ENCODE measurements at places on chromosomes 2 and 18.
A peak's percentile ranks its signal among the peaks of the same experiment; 100 is the strongest.

- no peak for DNase-seq
Measured at GRCh38 chr18:8709248-8710059, 4.1 kb downstream of the MTCL1 start.

DNA sequence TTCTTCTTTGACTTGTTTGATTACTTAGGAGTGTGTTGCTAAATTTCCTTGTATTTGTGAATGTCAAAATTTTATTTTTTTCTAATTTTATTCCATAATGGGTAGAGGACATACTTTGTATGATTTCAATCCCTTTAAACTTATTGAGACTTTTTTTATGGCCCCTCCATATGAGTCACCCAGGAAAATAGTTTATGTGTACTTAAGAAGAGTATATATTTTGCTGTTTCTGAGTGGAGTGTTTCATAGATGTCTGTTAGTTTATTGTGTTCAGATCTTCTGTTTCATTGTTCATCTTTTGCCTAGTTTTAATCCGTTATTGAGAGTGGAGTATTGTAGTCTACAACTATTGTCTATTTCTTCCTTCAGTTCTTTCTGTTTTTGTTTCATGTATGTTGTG lies 81.9 kb downstream of the EPB41L5 start:
- no peak for DNase-seq

- DNase-seq: no peak
Measured at GRCh38 chr2:240291337-240292034, 144.0 kb upstream of the GPC1 start.

DNA sequence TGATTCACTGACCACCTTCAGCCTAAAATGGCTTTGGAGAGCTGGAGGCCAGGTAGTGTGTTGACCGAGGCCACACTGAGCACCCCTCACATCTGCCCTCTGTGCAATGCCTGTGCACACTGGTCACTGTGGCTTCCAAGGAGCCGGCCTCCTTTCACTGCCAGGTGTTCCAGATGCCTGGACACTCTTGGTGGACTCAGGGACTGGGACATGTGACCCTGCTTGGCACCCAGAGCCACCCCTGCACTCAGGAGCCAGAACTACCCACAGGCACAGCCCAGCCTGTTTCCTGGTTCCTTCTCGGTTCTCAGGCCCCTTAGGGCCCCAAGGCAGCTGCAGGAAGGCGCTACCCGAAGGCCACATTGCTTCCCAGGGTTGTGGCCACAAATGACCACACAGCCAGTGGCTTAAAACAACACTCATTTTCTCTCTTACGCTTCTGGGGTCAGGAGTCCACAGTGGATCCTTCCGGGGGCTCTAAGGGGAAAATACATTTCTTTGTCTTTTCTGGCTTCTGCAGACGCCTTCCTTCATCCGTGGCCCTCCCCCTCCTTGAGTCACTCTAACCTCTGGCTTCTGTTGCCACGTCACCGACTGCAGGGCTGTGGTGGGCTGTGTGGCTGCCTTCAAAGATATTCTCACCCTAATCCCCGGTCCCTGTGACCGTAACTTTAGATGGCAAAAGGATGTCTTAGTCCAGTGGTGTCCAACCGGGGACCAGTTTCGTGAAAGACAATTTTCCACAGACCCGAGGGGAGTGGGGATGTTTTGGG lies 78.6 kb downstream of the ASB1 start:
- DNase-seq: no peak

GRCh38 chr2:207121784-207122183 lies 44.0 kb downstream of the KLF7 start:
- no peak for DNase-seq

DNA sequence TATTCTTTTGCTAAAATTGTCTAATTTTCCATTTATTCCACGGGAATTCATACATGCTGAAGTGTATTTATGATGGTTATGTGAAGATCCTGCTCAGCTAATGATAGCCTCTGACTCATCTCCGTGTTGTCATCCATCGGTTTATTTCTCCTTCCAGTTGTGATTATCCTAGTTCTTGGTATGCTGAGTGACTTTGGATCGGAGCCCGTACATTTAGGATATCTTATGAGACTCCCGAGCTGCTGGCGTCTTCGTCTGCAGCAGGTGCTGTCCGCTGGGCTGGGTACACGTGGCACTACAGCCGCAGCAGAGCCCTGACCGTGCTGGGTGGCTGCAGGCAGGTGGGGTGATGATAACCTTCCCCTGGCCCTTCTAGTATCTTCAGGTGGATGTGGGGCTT lies 40.1 kb upstream of the GALR1 start:
- no peak for DNase-seq

DNA sequence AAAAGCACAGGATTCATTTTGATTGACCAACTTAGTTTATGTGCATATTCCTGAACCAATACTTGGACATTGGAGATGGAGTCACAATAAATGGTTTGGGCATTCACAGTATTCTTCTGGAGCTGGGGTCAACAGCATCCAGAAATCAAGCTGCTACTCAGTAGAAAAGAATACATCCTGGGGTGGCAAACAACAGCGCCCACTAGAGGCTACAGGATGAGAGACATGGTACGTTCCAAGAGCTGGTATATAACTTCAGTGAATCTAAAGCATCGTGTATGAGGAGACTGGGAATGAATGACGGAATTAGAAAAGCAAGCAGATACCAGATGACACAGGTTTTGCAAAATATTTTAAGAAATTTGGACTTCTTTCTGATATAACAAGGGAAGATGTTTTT lies 142.9 kb upstream of the FIGN start:
- no peak for DNase-seq

DNA sequence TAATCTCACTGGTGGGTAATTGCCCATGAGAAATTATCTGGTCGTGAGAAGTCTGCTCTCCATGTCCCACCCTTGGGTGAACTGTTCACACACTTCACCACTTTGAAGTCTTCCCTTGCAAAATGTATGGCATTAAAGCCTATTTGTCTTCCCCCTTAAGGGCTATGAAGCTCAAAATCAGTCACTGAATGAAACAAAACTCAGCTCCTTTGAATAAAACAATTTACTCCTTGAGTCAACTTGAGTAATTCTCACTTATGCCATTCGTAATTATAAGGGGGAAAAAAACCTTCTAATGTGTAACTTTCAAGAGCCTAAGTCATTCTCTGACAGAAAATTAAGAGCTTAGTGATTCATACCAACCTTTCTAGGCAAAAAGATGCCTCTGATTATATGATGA lies 48.8 kb upstream of the REL start:
- no peak for DNase-seq

DNA sequence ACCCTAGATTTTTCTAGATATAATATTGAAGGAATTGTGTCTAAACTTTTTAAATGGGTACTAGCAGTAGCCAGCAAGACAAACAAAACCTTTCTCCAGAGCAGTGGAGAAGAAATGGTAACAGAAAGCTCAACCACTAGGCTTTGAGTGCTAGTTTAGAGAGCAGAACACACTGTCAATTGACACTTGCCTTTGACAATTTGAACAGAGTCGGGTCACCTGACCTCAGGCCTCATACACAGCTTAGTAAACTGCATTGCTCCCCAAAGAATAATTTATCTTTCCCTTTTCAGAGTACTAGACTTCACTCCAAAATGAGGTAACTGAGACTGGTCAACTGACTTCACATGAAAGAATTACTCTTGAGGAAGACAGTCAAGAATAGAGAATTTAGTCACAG lies 48.6 kb downstream of the FIGN start:
- no peak for DNase-seq

GRCh38 chr2:158969162-158969714 lies 798 bp downstream of the TANC1 start:
- DNase-seq: no peak

DNA sequence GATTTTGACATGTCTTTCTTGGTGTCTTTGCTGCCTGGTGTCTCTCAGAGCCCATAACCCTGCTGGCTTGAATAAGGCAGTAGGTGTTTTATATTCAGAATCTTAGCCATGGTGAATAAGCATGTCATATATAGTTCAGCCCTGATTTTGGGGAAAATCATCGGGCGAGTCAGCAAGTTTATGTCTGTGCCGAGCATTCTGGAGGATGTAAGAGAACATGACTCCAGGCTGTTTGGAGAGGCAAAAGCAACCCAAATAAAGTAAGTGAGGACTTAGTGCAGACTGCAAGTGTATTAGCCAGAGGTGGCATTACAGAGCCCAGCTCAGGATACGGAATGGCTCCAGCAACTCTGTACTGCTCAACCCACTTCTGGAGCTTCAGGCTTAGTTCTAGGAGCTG lies 50.3 kb downstream of the TCF7L1 start:
- DNase-seq: no peak

GRCh38 chr2:102061962-102062795 lies 70.4 kb downstream of the IL1R2 start:
- DNase-seq: no peak

DNA sequence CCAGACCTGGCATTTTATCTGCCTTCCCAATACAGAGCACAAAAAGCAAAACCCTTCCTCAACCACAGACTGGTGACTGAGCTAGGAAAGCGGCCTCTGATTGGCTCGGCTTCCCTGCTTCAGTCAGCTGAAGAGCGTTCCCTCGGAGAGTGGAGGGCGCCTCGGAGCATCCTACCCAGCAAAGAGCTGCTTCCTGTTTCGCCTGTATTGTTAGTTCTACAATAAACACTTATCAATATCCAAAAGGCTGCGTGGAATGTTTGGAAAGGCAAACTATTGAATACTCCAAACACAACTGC lies 125.0 kb downstream of the CACNB4 start:
- DNase-seq: peak; percentile 80

DNA sequence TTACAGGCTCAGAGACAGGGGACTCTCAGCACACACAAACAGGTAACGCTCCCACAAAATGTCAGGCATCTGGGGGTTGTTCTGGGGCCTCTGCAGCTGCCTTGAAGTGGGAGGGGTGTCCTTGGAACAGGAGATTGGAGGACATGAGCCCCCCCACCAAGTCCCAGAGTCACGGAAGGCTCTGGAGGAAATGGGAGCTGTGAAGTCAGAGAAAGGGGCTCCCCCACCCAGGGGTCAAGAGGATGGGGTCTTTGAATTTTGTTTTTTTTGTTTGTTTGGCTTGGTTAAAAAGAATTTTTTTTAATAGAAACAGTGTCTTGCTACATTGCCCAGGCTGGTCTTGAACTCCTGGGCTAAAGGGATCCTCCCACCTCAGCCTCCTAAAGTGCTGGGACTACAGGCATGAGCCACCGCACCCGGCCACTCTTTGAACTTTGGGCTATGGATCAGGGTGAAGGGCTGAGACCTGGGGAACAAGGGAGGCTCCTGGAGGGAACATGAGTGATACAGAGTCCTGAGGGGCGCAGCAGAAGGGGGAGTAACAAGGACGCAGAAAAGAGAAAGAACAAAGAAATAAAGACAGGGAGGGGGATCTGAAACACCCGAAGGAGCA lies 46.8 kb downstream of the TNS1 start:
- DNase-seq: no peak

- DNase-seq: no peak
Measured at GRCh38 chr18:2139691-2140090, 431.6 kb downstream of the METTL4 start.

- no peak for DNase-seq
Measured at GRCh38 chr2:209875270-209875669, 103.6 kb downstream of the UNC80 start.

- DNase-seq: no peak
Measured at GRCh38 chr2:236552212-236552542, 17.4 kb upstream of the ACKR3 start.

- no peak for DNase-seq
Measured at GRCh38 chr2:16591370-16591933, 74.2 kb downstream of the CYRIA start.

DNA sequence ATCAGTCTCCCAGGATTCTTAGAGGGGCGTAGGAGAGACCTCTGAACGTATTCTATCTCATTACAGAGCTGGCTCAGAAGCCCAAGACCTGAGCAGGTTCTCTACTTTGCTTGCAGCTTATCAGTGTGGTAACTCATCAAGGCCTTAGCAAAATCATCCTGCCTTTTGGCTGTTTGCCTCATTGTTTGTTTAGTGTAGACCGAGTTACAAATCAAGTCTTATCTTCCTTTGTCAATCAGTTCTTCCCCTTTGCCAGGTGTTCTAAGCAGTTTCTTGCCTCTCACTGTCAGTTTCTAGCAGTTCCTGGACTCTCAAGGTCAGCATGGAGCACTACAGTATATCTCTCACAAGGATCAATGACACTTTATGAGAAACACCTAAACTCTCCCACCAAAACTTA lies 30.9 kb upstream of the NAB1 start:
- no peak for DNase-seq

DNA sequence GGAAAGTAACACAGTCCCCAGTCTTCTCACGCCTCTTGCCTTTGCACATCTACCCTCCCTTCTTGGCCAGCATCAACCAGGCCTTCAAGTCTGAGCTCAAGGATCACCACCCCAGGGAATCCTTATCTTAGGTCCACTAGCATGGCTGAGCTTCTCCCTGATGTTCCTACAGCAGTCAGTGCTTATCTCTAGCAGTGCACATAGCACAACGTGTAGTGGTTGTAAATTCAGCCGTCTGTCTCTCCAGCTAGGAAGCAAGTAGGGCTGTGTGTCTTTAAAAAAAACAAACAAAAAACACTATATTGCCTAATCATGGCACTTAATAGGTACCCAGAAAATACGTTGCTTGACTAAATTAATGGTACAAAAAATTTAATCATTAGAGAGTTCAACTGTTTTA lies 29.2 kb downstream of the KCNG3 start:
- DNase-seq: no peak

- no peak for DNase-seq
Measured at GRCh38 chr2:227186751-227187150, 22.3 kb downstream of the COL4A3 start.

DNA sequence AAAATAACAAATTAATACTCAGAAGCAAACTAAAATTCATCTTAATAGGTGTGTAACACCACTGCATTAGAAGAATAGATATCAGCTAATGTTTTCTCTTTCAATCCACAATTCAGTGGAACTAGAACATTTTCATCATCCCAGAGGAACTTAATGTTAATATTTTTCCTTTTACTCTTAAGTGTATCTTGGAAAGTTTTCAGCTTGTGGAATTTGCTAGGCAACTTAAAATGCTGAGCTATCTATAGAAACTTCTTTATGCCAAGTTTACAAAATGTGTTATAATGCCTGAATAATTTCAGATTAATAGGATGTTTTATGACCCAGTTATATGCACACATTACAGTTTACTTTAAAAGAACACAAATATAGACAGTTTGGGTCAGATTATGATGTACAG lies 86.6 kb upstream of the FAM237A start:
- DNase-seq: no peak

- no peak for DNase-seq
Measured at GRCh38 chr2:47558116-47558767, 155.3 kb downstream of the MSH2 start.

- DNase-seq: peak; percentile 65
Measured at GRCh38 chr18:46917108-46917802, at the start of the genes KATNAL2 and PIAS2. KATNAL2 (plus strand) TSS chr18:46917602; CDS start chr18:46946873, 29,271 bp downstream. PIAS2 (minus strand) TSS chr18:46917507; CDS start chr18:46917345, 162 bp downstream.

GRCh38 chr2:119941981-119942513 lies 70.8 kb upstream of the EPB41L5 start:
- no peak for DNase-seq

- DNase-seq: no peak
Measured at GRCh38 chr2:126658905-126659561, 3.1 kb downstream of the GYPC start.

DNA sequence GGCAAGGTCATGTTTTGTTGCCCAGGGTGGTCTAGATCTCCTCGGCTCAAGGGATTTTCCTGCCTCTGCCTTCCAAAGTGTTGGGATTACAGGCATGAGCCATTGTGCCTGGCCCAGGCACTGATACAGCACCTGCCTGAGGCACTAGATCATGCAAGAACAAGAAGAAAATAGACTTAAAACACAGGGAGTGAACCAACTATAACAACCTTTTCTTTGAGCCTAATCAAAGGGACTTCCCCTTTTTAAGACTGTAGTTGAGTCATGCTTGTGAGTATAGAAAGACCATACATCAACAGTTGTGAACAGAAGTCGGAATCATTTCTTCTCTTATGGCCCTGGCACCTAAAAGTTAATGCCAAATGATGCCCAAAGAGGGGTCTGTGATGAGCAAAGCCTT lies 47.9 kb upstream of the MAPRE2 start:
- DNase-seq: no peak

GRCh38 chr2:184004289-184004947 lies 593.9 kb upstream of the ZNF804A start:
- no peak for DNase-seq

Measured in DMS79 treated with DMSO at 0.1 percent for 48 hours (cell line).